GM18507 (cell line): ENCODE measurements at places on chromosomes 1 and 21.

- no peak for DNase-seq
Measured at GRCh38 chr1:110107867-110108469, 4.3 kb upstream of the UBL4B start.

DNA sequence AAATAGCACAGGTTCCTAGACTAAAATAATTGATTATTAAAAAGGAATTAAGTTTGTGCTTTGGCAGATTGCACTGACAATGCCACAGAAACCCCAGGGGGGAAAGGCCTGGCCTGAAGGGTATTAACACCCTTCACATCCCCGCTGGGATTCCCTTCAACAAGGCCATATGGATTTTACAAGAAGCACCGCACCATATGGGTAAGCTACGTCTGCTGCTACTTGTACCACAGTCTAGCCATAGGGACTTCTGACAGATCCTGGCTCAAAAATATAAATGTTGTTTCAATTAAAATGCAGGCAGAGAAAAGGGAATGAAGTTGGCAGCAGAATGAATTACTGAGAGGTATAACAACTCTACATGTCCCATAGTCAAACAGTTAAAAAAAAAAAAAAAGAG lies 101.0 kb downstream of the DENND1B start:
- no peak for DNase-seq

GRCh38 chr1:118339400-118340124 lies 154.5 kb upstream of the SPAG17 start:
- no peak for DNase-seq

GRCh38 chr1:234303231-234303630 lies 70.0 kb upstream of the COA6 start:
- no peak for DNase-seq

DNA sequence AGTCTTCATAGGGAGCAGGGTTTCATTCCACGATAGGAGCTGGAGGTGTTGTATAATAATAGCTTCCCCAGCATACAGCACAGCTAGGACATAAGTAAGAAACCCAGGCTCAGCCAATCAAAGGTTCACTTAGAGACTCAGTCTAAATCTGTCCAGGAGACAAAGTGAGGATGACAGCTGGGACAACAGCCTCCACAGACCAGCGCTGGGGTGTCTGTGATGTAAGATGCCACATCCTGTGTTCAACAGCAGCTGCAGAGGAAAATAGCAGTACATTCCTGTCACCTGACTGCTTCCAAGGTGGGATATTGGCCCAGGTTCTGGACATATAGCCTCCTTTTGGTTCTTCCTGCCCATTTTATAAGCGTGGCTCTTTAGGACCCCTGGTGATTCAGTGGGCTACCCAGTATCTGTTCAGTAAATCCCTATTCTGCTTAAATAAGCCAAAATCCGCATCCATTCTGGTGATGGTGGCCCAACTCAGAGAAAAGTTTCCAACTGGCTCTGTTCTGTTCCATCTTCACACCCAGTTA lies 176.8 kb upstream of the SYT6 start:
- no peak for DNase-seq

GRCh38 chr1:119766374-119766794 lies 2.3 kb downstream of the HMGCS2 start:
- DNase-seq: no peak

DNA sequence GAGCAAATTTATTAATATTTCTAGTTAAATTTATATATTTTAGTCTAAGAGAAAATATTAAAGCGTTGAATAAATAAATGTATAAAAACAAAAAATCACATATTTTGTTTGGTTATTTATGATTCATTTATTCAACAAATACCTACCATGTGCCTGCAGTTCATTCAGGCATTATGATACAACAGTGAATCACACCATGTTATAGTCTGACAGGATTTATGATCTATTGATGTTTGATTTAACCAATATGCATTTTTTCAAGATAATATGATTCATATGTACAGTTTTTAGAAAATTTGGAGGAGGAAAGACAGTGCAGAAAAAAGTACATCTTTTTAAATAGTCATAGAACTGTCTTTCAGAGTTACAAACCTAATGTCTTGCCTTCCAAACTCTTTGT lies 7.4 kb upstream of the TRIM58 start:
- DNase-seq: no peak

- DNase-seq: no peak
Measured at GRCh38 chr1:23616292-23616824, 57.1 kb upstream of the ID3 start.

GRCh38 chr21:39630827-39631226 lies 18.1 kb downstream of the B3GALT5 start:
- DNase-seq: no peak

DNA sequence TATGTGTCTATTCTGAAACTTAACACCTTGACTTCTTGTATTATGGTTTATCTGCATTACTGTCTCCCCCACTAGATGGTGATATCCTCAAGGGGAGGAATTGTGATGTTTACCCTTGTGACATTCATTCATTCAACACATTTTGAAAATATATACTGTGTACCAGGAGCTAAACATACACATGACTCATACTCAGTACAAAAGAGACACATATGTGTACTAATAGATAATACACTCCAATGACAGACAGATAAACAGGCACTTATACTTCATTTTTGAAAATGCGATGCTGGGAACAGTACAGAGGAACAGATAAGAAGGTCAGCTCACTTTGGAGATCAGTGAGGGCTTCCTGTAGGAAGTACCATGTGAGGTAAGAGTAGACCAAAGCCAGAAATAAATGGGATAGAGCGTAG lies 8.9 kb upstream of the RAB3GAP2 start:
- DNase-seq: no peak

GRCh38 chr21:39467746-39468145 lies 16.0 kb downstream of the SH3BGR start:
- no peak for DNase-seq

DNA sequence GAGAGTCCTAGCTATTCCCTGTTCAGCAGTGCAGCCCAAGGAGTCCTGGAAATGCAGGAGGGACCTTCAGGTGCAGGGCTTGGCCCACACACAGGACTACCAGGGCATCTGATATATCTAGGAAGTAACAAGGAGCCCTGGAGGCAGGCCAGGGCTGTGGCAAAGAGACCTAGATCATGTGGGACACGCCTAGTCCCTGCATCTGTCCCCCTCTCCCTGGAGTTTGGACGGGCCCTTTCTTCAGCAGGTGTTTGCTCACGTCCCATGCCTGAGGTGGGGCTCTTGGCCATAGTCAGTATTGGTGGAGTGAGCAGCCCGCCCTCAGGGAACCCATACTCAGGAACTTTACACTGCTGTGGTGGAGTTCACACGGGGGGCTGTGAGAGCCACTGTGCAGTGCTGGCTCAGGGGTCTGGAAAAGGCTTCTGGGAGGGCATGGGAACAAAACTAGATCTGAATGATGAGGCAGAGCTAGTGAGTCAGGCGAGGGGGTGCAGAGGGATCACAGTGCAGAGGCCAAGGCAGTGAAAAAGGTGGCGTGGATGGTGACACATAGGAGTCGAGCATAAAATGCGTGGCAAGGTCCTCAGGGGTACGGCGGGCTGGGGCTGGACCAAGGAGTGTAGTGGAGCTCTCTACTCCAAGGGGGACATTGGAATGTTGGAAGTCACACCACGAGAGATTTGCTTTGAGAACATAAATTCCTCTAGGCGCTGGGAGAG lies 25.6 kb downstream of the TMEM53 start:
- DNase-seq: no peak

- no peak for DNase-seq
Measured at GRCh38 chr1:246691622-246692495, 32.4 kb upstream of the SCCPDH start.

- DNase-seq: no peak
Measured at GRCh38 chr1:208410409-208410808, 166.2 kb upstream of the PLXNA2 start.

DNA sequence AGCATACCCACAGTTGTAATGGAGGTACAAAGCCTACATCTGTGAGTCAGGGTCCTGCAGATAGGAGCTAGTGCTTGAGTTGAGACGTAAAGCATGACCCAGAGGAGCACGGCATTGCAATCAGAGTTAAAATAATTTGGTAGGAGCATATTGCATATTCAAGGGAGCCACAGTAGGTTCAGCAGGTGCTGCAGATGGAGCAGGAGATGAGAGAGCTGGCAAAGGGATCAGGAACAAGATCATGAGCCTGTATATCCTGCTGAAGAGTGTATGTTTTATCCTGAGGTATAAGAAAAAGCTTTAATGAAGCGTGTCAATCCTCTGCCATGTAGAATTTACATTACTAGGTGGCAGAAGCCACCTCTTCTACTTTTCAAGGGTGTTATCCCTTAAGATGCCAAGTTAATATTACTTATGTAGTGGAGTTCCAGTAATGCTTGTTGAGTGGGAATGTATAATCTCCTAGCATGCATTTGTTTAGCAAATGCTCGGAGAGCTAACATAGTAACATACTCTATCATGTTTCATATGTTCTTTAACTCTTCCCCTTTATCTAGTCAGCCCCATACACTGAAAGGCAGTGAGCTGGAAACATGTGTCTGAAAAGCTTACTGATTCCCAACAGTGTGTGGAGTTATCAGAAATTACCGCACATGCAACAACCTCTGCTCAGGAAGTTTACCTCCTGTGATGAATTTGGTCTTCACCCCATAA lies 300.3 kb downstream of the GRIK1 start:
- no peak for DNase-seq

DNA sequence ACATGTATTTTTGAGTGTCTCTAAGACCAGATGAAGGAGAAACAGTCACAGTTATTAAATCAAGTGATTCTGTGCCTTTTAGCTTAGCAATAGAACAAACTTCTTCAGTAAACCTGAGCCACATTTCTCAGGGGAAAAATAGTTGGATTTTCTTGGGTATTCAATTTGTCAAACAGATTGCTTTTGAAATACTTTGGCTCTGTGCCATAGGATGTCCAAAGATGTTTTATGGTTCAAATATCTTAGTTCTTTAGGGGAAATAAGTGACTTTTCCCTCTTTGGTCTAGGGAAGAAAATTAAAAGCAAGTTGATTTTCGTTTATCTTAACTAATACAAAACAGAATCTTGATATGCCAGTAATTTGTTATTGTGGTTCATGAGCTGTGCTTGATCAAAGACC lies 125.9 kb downstream of the ATP5PO start:
- no peak for DNase-seq

GRCh38 chr1:75338616-75339483 lies 204.7 kb downstream of the LHX8 start:
- DNase-seq: peak; percentile 5

DNA sequence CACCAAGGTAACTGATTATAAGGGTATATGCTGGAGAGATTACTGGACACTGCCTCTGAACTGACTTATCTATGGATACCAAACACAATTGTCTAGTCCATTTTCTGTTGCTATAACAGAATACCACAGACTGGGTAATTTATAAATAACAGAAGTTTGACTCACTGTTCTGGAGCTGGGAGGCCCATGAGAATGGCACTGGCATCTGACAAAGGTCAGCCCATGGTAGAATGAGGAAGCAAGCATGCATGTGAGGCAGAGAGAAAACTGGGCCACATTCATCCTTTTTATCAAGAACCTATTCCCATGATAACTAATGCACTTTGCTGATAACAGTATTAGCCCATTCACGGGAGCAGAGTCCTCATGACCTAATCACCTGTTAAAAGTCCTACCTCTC lies 37.4 kb downstream of the FCER1A start:
- DNase-seq: no peak

GRCh38 chr1:163836481-163836880 lies 514.7 kb downstream of the NUF2 start:
- DNase-seq: no peak

DNA sequence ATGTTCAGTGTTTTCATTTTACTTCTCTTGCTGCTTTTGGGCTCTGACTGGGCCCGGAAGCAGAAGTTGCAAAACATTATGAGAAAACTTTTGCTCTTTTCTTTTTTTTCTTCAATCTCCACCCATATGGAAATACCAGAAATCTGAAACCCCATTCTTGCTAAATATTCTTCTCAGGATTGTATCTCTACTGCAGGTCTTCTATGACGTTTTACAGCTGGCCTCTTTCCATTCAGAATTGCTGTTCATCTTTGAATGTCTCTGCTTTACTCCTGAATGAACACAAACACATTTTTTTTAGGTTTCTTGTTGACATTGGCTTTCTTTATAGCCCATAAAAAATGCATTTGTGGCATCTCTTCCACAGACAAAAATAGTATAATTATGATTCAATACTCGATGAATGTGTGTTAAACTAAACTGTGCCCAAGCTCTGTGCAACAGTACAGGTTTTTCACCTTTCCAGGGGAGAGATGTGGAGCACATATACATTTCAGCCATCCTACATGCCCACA lies 18.8 kb downstream of the PTPRC start:
- DNase-seq: no peak

DNA sequence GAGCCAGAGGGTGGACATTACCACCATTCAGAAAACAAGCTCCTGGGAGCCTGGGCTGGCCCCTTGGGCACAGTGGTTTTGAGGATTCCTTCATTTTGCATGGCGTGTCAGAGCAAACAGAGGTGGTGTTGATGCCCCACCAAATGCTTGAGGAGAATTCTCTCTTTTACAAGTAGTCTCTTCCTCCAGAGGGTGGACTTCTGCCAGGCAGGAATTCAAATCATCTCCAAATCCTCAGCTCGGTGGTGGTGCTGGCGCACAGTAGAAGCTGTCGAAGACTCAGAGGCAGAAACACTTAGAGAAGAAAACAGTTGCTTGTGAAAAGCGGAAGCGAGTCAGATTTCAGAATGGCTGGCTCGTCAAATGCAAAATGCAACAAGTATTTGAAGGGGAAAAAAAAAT lies 3.4 kb upstream of the CHI3L1 start:
- DNase-seq: no peak

DNA sequence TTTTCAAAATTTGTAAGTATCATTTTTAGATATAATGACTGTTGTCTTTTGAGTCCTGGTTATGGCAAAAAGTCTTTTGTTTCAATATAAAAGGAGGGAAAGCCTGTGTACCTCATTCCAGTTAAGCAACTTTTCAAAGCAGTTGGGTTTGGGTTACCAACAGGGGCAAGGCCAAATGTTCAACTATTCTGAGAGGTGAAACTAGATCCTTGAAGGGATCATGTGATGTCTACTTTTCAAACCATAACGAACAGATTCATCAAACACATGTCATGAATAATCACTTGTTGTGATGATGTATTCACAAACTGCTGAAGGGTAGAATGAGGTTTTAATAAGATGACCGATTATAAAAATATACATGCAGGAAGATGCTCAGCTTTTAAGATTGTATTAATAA lies 171.3 kb downstream of the HHAT start:
- no peak for DNase-seq

GRCh38 chr1:214425101-214425500 lies 126.3 kb downstream of the PTPN14 start:
- DNase-seq: no peak

DNA sequence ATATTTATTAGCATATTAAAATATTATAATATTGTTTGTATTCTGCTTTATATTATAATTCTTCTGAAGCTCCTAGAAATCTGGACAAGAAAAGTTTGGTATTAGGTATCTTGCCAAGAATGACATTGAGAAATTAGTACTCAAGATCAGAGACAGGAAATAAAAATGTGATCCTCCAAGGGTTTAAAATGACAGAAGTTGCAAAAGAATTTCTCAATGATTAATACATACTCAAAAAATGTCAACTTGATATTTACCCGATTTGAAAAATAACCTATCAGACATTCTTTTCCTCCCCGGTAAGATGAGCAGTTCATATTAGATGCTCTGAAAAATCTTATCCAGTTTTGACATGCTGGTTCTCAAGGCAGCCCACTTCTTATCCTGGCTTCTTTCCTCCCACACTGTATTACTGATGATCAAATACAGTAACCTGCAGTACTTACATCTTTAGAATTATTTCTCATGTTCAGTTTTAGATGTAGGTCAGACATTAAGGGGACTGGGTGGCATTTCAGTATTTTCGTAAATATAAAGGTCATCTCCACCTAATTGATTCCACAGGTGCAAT lies 55.3 kb downstream of the CACHD1 start:
- no peak for DNase-seq

GRCh38 chr1:116497656-116498055 lies 73.2 kb downstream of the CD58 start:
- DNase-seq: no peak
